Cardiac septum (tissue), 1 donor: ENCODE measurements at places on chromosomes 5 and 9. TPM values are rescaled to one million over a fixed set of nuclear protein-coding genes. Genes with fewer than 3 reads are reported as not detected.

Gene SHISAL2B
- total RNA-seq = not detected

Gene NPDC1
- total RNA-seq = 96.4 TPM

Gene PIGO
- 9.3 TPM for total RNA-seq

Gene FBP2
- not detected for total RNA-seq

Gene TMEM232
- total RNA-seq = 1.7 TPM

Gene ZFP37
- 2.0 TPM for total RNA-seq

Gene RAD23B
- 103 TPM for total RNA-seq

Gene IFNA13
- total RNA-seq = not detected

Gene KCNN2
- total RNA-seq = 2.6 TPM

Gene PCDH1
- total RNA-seq = 16.9 TPM

Gene PCDHB13
- 4.8 TPM for total RNA-seq

Gene NFX1
- total RNA-seq = 38.0 TPM

GRCh38 chr5:125812651-125813050, 610.6 kb upstream of the GRAMD2B start:
- DNase-seq = no peak

- DNase-seq = no peak
Observed at GRCh38 chr5:142222225-142222865, 102.5 kb downstream of the SPRY4 start.

GRCh38 chr9:116467740-116468351, 219.3 kb upstream of the TRIM32 start:
- no peak for DNase-seq

DNA sequence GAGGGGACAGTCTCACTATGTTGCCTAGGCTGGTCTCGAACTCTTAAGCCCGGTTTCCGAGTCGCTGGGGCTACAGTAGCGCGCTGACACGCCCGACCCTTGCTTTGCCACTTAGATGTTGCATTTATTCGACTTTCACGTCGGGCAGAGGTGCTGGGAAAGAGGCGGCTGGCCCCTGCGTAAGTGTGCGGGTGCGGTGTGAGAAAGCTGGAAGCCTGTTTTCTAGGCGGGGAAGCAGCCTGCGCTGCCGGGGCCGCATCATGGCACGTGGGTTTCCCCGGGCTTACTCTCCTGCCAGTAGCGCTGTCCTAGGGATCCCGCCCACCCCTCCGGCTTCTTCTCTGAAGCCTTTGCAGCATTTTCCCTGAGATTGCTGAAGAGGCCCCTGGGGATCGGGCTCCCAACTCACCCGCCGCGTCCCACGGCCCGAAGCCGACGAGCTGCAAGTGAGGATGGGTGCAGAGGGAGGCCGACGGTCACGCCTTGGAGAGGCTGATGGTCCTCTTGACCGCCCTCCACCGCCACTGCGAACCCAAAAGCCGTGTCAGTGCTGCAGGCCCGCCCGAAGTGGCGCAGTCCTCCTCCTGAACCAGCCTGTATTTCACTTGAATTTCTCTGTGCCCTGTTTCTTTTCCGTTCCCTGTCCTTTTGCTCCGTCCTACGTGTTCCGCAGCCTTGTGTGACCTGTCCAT, 5.8 kb upstream of the TRIM41 start:
- DNase-seq = no peak

- no peak for DNase-seq
Observed at GRCh38 chr5:68849906-68850305, 243.9 kb upstream of the SLC30A5 start.

DNA sequence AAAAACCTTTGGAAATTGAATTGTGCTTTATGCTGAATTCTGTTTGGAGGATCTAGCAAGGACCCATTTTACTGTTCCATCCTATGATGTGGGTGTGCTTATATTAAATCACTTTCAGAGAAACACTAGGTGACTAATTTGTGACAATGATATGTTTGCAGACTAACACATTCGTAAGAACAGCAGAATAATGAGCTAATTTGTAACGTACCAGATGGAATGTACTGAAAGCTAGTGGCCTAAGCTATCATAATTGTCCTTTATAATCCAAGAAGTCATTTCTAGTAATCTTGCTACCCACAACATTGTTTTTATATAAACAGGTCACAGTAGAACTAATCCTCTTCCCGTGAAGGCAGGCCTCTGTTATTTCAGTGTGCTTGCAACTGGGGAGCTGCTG, 292.5 kb downstream of the PDE4D start:
- no peak for DNase-seq

DNA sequence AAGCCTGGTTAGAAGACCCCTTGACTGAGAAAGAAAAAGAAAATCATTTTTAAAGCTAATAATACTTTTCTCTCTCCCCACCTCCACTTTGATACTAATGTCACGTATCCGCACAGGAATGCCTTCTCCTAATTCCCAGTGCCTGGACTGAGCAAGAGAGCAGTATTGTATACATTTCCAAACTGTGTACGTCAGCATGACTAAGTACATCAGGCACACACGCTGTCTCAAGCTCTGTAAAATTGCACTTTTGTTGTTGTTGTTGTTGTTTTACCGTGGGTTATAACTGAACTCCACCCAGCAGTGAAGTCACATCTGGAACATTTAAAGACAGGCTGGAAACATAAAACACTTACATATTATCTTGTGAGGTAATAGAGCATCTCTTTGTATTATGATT, 407.6 kb downstream of the DNAH5 start:
- no peak for DNase-seq

- no peak for DNase-seq
Observed at GRCh38 chr5:141945511-141946051, 12.4 kb downstream of the PCDH12 start.

GRCh38 chr9:19769213-19769612, 19.6 kb downstream of the SLC24A2 start:
- no peak for DNase-seq

- no peak for DNase-seq
Observed at GRCh38 chr9:111743275-111743674, 51.5 kb downstream of the SHOC1 start.

GRCh38 chr9:134575103-134575900, 66.3 kb upstream of the COL5A1 start:
- no peak for DNase-seq

DNA sequence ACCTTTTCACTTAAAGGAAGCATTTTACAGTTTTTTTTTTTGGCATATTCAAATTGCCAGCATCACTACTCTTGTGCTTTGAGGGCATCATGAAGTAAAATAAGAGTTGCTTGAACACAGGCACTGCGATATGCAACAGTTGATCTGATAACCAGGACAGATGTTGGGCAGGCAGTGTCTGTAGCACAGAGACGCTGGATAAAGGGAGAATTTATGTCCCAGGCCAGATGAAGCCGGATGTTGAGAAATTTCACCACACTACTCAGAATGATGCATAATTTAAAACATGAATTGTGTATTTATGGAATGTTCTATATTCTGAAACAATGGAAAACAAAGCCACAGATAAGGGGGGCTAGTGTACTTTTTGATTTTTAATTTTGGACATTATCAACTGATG, 71.4 kb downstream of the SLC12A2 start:
- DNase-seq = no peak

- DNase-seq = no peak
Observed at GRCh38 chr9:13354733-13355132, 75.2 kb upstream of the MPDZ start.

DNA sequence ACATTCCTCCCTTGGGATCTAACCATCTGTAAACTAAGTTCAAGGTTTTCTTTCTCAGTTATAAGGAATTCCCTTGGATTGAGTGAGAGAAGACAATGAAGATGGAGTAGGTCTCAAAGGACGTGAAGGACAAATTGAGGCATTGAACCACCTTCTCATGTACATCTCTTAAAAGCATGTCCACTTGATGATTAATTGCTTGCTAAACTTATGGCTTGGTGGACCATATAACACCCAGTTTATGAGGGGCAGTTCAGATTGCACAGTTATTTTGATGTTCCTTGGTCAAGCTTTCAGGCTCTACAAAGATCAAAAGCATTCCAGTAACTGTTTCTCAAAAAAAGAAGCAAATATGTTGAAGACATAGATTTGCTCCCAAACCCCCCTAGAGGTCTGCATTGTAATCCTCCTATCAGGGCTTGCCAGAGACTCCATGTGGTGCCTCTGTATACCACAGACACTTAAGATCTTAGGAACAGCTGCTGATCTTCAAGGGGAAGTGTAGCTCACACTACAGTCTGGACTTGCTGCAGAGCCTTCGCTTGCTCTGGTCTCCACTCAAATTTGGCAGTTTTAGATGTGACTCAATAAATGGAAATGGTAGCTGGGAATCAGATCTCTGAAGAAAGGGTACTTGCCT, 56.9 kb upstream of the ALDH1A1 start:
- DNase-seq = no peak

DNA sequence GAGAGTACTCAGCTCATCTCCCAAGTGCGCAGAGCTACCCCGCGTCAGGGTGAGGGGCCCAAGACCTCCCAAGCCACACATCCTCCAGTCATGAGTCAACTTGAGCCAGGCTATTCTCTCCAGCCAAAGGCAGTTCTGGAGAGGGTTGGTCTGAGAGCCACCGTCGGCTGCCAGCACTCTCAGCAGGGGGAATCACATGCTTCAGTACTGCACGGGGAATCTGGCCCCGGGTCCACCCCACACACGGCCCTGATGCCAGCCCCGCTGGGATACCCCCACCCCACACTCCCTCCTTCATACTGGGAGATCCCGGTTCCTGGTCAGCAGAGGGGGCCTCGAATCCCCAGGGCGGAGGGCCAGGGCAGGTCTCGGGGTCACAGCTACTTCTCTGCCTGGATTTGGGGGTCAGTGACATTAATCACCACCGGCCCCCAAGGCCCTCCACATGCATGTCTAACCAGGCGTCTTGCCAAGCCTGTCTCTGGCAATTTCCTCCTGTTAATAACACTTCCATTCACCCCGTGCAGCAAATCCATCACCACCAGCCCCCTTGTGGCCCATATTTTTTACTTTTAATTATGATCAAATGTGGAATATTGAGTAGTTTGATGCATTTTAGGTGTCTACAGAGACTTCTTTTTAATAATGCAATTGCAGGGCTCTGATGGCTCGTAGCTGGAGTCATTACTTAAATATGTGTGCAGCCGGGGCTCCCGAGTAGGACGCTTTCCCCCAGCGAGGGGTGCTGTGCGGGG, 102.9 kb upstream of the PPP1R26 start:
- DNase-seq = no peak

- no peak for DNase-seq
Observed at GRCh38 chr5:139149477-139150199, 48.5 kb downstream of the SIL1 start.

- DNase-seq = no peak
Observed at GRCh38 chr5:73654171-73654811, 28.3 kb downstream of the ARHGEF28 start.

DNA sequence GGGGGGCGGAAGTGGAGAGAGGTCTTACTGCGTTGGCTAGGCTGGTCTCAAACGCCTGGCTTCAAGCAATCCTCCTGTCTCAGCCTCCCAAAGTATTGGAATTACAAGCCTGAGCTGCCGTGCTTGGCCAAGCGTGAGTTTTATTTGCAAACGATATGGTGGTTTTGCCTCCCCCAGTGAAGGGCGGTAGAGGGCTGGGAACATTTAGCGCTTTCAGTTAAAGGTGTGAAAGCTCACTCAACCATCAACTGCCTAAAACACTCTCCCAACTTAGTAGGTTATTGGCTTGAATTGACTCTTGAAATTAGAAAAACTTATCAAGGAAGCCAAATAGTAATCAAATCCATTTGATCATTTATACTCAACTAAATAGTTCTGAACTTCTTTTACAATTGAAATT, 156.3 kb downstream of the ESM1 start:
- DNase-seq = no peak

- DNase-seq = no peak
Observed at GRCh38 chr9:111983484-111983908, 86.9 kb downstream of the UGCG start.

DNA sequence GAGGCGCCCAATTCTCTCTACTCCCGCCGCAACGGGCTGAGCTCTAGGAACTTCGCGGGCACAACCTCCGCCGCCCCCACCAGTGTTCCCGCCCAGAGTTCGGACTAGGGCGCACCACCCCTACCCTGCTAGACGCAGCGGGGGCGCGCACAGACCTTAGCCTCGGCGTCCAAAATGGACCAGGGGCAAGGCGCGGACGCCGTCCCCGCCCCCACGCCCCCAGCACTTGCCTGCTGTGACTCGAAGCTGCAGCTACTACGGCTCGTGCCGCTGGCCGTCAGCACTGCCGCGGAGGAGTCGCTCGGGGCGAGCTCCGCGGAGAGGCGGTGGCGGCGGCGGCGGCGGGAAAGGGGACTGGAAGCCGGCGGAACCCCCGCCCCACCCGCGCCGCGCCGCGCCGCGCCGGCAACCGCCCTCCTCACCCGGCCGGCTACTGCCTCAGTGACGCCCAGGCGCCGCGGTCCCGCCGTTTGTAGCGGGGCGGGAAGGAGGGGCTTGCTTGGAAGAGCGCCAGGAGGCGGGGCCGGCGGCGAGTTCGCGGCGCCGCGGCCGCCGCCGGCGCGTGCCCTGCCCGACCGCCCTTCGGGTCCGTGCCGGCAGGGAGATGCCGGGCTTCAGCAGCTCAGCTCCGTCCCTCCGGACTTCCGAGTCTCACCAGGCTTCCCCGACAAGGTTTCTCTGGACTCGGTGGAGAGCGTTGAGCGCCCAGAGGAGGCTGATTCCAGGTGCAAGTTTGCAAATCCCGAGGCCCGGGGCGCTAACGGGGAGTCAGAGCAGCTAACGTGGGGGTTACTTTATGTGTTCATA, 4.5 kb downstream of the ELAVL2 start:
- no peak for DNase-seq

DNA sequence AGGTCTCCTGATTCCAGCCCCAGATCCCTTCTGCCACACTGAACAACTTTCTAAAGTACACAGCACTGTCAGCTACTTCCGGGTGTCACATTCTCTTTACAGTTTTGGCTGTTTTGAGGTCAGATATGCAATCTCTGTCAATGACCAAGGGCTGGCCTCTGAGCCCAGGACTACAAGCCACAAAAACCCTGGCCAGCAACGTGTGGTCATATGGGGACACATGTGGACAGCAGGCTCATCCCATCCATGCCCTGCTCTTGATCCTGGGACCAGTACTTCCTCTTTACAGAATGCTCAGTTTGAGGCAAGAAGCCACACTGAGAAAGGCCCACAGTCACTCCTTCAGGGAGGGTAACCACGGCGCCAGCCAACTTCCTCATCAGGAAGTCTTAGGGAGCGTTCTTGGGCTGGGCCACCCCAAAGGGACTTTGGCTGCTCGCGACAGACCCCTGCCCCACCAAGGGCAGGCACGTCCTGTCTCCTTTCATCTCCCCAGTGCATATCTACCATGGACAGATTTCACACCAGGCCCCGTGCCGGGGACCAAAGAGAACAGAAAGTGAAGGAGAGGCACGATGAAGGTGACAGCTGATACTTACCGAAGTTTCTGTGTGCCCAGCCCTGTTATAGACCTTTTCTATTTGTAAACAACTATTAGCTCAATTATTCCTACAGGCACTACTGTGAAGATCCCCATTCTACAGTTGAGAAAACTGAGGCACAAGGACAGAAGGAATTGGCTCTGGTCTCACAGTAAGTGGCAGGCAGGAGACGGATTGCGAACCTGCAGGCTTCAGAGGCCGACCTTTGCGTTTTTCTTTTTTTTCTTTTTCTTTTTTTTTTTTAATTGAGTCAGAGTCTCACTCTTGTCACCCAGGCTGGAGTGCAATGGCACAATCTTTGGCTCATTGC, 37.3 kb downstream of the STK10 start:
- DNase-seq = peak; percentile 91
